Frontal cortex (tissue), 4 donors: ENCODE measurements at places on chromosomes 5 and 9.
A peak's percentile ranks its signal among the peaks of the same experiment; 100 is the strongest.

DNA sequence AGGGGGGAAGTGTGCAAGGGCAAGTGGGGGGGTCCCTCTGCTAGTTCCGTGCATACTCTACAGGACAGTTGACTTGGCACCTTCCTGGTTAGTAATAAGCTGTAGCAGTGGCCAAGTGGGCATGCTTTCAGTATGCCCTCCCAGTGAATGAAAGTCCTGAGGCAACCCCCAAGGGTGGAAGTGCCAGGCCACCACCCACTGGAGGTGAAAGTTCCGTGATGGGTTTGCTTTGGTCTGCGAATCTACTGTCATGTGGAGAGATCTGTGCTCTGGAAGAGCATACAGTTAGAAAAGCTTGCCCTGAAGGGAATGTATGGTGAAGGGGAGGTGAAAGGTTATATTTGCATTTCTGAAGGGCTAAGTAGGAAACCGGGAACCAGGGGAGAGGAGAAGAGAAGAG lies 10.3 kb downstream of the FXN start:
- DNase-seq = no peak

- no peak for DNase-seq
These were observed 28.1 kb downstream of the ACSL6 start for GRCh38 chr5:131983244-131983771.

DNA sequence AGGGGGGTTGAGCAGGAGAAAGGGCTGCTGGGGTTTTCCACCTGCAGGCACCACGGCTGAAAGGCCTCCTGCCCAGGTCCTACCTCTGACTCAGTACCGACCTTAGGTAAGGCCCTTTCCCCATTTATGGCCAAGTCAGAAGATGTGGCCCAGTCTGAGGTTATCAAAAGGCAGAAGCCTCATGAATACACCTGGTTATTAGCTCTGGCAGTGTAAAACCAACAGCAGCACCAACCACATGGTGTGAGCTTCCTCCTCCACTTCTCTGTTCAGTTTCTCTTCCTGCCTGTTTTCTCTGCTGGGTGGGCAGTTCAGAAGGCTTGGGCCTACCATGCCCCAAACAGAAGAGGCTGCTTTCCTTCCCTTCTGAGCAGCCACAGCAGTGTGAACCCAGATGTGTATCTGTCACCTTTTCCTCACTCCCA lies 86.9 kb downstream of the UGCG start:
- no peak for DNase-seq

- DNase-seq = no peak
These were observed 2043.6 kb upstream of the C9orf72 start for GRCh38 chr9:29616844-29617243.

DNA sequence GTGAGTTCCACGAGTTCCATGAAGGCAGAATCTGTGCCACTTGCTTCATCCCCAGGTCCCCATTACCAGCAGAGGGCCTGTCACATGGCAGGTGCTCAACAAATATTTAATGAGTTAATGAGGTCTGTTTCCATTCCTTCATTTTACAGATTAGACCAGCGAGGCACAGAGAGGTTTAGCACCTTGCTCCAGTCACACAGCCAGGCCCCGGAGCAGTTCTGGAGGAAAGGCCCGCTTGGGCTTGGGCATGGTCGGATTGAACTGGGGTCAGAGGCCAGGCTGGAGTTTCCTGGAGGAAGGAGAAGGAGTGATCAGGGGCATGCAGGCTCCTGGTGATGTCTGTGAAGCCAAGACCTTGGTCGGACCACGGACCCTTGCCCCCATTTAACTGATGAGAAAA lies 4.0 kb upstream of the ST6GALNAC4 start:
- DNase-seq = no peak

DNA sequence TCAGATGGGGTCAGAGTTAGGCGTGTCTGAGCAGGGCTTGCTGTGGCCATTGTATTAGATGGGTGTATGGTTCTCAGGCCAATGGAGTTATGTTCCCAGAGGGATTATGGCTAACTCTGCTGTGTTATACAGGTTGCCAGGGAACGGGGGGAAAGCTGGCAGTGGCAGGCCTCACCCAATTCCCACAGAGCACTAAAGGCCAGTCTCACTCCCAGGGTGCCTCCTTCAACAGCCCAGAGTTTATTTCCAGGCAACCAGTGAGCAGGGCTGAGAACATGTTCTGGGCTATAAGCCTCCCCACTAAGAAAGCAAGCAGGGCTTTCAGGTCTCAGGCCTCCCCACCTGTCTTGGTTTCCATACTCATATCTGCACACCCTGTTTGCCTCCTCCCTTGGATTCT lies 597.9 kb downstream of the ZNF608 start:
- no peak for DNase-seq

GRCh38 chr9:27425827-27426510 lies 98.1 kb upstream of the IFNK start:
- no peak for DNase-seq

DNA sequence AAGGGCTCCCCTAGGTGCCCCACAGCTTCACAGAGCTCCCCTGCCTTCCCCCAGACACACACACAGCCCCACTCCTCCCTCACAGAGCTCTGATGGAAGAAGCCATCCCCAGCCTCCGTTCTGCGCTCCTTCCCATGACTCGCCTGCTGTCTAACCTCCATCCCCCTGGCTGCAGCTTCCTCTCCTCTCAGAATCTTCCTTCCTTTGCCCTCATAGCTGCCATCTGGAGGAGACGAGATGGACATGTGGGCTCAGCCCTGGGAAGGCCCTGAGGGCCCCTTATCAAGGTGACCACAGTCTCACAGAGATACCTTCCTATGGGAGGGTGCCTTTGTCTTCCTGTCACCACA lies 94.3 kb downstream of the PCDH1 start:
- DNase-seq = no peak

GRCh38 chr5:143717400-143717799 lies 94.6 kb upstream of the HMHB1 start:
- no peak for DNase-seq

DNA sequence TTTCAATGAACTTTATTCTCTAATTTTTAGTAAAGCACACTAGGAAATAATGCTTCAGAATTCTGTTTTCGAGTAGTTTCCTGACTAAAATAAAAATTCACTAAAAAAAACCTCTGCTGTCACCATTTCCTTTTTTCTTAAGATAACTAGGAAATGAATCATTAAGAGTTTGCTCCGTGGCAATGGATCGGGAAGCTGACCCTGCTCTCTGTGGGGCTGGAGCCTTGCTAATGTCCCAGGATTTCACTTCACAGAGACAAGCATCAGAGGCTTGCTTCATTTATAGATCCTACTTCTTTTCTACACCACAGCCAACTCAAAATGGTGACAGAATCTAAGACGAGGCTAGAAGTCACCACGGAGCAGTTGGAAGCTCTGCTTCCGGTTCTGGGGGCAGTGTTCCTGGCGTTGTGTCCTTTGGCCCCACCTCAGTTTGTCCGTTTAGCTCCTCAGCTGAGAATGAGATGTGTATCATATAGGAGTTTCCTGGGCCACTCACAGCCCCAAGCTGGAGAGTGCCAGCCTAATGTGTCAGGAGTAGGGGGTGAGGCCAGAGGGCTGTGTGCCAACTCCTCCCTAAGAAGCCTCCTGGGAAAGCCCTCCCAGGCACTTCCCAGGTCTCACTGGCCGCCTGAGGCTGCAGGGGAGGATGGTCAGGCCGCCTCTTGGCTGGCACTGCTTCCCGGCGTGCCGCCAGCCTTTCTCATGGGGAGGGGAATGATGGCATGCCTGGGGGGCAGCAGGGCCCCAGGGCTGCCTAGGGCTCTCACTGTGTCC lies 19.6 kb downstream of the TENT4A start:
- DNase-seq = no peak

DNA sequence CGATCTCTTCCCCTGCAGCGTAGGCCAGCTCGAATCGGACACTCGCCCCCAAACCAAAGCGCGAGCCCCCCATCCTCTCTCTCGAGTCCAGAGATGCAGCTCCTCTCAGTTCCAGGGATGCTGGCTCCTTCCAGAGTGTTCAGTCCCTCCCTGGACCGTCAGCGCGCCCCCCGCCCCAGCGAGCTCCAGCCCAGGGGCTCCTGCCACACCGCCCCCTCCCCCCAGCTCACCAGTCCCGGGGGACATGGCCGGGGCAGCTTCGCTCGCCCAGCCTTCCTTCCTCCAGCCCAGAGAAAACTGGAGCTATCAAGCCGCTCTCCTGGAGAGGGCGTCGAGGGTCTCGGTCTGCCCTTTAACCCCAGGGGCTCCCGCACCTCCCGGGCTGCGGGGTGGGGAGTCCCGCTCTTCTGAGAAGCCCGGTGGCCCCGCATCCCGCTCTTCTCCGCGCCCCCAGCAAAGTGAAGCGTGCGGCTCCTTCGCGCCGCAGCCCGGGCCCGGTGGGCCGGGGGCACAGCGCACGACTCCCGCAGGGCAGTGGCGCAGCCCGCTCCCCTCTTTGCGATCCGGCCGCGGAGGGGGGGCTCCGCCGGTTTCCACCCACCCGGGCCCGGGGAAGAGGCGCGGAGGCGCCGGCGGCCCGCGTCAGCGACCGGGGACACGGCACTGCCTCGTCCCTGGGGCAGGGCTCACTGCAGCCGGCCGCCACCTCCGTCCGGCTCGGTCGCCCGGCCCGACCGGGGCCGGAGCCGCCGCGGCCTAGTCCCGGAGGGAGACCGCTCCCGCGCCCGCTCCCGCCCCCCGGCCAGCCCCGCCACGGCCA lies 587 bp downstream of the MIER3 start:
- peak; percentile 32 for DNase-seq

DNA sequence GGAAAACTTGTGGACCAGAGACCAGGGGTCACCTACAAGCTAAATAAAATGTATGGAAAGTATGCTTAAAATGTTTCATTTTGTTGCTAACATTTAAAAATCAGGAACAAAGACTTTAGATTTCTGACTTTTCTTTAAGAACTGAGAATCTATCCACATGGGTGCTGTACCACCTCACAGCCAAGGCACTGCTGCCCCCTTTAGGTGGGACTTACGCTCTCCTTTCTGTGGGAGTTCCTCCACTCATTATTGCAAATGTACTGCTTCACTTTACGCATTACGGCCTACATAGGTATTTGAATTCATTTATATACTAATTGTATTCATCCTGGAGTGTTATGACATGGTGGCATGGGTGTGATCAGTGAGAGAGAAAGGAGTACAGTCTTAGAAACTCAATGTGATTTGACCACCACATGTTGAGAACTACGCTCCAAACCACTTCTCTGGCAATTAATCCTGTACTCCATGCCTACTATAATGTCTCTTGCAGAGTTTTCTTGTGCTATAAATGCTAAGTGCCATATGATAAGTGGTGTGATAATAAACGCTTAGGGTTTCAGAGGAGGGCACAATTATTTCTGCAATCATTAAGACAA lies 24.7 kb upstream of the CETN3 start:
- no peak for DNase-seq

DNA sequence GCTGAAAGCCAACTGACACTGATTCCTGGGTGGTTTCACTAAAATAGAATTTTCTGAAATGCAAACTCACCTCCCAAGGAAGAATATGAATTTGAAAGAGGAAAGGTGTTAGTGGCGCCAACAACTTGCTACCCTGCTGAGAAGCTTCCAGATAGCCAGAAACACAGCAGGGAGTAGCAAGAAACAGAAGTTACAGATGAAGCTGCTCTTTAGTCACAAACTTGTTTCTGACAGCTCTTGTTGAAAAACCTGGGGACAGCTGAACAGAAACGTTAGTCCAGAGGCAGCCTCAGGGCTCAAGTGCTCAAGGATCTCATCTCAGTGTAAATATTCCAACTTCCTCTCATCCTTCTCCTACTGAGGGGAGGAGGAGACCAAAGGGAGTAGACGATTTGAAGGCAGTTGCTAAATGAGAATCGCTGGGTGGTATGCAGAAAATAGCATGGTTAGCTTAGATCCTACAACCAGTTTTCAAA lies 184.1 kb downstream of the PDE4D start:
- DNase-seq = no peak

DNA sequence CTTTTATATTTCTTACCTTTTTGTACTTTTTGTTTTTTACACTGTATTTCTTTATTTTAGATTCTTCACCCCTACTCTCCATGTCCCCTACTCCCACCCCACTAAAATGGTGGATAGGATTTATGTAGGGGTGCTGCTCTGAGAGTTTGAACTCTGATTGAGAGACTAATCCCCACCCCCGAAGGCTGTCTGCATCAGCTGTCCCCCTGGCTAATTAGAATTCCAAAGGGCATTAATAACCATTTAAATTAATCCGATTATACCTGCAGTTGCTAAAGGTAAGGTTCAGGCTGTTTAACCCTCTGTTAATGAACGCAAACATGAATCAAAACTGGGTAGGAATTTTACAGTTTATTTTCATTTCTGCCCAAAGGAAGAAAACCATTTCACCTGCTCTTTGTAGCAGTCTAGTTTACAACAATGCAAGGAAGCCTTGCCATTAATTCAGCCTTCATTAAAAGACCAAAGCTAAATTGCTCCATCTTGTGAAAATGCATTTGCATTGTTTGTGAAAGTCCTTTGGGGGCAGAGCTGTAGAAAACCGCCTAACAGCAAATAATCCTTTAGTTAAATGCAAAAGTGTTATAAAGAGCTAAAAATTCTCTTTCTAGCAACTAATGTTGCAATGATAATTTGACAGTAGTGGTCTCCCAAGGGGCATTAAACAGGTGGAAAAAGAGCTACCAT lies 71.2 kb downstream of the ZCCHC7 start:
- no peak for DNase-seq

DNA sequence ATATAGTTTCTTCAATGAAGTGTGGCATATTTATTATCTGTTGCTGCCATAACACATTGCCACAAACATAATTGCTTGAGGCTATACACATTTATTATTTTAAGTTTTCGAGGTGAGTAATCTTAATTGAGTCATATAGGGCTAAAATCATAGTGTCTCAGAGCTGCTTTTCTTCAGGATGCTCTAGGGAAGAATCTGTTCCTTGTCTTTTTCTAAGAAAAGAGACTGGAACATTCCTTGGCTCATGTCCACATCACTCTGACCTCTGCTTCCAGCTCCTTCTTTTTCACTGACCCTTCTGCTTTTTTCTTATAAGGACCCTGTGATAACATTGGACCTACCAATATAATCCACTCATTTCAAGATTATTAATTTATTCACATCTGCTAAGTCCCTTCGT lies 632.4 kb upstream of the TYRP1 start:
- no peak for DNase-seq

GRCh38 chr9:126236273-126236672 lies 90.4 kb upstream of the MVB12B start:
- no peak for DNase-seq

DNA sequence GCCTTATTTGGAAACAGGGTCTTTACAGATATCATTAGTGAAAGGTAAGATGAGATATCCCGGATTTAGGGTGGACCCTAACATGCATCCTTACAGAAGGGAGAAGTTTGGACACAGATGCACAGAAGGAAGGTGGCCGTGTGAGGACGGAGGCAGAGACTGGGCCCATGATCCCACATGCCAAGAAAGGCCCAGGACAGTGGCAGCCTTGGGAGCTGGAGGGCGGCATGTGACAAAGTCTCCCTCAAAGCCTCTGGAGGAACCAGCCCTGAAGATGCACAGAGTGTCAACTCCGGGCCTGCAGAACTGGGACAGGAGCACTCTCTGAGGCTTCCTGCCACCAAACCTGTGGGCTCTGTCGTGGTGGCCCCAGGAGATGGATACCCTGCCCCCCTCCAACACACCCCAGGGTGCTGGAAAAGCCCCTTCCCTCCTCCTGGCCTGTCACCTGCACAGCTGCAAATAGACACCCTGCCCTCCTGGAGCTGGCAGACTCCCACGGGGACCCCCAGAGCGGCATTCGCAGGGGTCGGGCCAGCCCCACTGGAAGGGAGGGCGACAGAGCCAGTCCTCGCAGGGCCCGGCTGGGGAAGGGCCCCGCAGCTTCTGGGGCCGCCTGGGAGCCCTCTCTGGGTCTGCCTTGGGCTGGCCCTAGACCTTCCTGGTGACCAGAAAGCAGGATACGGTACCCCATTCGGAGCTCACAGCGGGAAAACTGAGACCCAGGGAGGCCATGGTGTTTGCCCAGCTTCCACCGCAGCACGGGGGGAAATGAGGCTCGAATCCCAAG lies 7.9 kb downstream of the NACC2 start:
- peak; percentile 34 for DNase-seq
